Ecto neural progenitor cell (in vitro differentiated cells): ENCODE measurements at places on chromosomes 6 and 20.

- DNase-seq = no peak
These were observed 76.2 kb downstream of the LYRM2 start for GRCh38 chr6:89562093-89562973.

DNA sequence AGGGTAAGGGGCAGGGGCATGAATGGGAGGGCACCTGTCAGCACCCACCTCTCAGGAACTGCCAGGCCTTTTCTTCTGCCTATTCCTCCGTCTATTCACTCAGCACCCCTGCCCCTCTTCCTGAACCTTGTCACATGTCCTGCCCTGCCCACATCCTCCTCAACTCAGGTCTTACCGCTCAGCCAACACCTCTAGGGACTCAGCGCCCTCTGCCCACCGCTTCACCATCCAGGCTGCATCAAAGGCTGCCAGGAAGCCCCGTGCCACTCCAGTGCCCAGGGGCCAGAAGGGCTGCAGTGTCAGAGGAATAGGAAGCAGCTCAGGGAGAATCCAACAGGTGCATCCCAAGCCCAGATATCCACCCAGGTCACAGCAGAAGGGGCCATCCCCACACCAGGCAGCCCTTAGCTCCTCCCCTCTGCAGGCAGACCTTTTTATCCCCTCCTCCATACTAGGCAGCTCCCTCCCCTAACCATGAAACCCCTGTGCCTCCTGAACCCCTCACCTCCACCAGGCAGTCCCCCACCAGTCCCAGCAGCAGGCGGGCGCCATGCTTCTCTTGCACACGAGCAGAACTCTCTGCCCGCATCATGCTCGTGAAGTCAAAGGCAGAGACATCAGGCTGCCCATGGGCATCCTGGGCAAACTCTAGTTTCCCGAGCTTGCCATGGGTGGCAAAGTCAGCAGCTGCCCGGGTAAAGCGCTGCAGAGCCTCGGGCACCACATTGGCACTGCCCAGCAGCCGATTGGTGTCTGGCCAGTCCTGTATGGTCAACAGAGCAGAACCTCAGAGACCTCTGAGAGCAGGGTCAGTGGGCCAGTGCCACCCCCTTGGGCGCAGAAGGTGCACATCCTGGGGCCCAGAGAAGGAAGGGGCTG lies 5.5 kb downstream of the MICAL1 start:
- DNase-seq = no peak

DNA sequence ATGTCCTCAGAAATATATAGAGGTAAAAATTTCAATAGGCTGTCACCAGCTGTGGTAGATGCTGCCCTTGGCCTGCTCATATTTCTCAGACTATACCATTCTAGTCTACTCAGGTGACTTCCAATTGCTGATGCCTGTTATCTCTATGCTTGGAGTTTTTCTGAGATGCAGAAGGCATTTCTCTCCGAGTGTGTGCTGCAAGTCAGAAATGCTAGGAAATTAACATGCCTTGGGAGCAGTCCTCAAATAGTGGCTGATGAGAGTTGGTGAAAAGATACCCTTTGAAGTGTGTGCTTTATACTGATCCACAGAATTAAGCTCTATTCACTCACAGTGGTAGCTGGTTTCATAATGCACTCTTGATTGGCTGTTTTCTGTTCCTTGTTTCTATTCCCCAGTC lies 43.2 kb upstream of the PKIB start:
- no peak for DNase-seq

DNA sequence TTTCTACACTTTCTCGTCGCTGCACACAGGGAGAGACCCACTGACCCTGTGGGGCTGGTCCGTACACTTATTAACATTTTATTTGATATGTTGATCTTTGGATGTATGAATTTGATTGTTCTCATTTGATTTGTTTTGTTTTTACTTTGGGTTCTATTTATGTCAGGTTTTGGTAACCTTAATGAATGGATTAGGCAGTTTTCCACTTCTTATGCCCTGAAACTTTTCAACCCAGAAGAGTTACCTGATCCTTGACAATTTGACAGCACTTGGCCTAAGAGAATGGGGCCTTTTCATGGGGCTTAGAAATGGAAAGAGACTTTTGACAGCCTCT lies 23.6 kb downstream of the GPX6 start:
- DNase-seq = no peak

DNA sequence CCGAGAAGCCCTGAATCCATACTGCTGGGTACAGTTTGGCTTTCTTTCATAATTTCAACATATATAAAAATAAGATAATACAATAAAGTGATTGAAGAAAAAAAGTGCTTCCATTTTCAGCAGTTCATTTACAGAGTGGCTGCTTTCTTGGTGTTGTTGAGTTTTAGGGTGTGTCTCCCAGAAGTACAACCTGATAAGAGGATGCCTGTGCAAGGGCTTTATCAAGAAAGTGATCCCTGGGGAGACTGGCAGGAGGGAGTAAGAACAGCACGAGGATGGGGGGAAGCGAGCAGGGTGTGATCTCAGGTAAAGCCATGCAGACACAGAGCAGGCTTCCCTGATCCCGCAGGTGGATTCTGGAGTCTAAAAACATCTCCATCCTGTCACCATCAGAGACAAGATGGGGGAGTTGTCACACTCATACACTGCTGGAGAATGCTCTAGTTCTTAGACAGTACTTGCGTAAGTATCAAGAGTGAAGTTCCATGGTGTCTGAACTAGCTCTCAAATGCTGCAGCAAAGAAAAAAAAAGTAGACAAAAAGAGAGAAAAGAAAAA lies 395.9 kb downstream of the CDH26 start:
- no peak for DNase-seq

- DNase-seq = no peak
These were observed 39.7 kb downstream of the DLL1 start for GRCh38 chr6:170250981-170251775.

DNA sequence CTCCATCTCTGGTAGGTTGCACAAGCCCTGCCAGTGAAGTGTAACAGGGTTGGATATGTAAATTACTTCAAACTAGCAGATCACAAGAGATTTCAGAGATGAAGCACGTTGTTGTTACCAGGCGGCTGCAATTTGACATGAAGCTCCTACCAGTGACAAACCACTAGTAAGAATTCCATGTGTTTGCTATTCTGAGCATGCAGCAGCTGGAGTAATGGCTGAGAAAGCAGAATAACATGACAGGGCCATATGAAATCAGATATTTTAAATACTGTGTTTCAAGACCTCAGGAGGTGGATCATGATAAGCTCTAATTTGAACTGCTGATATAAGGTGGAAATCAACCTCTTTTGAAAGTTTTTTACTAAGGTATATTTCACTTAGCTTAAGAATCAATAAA lies 11.4 kb downstream of the RIN2 start:
- no peak for DNase-seq

DNA sequence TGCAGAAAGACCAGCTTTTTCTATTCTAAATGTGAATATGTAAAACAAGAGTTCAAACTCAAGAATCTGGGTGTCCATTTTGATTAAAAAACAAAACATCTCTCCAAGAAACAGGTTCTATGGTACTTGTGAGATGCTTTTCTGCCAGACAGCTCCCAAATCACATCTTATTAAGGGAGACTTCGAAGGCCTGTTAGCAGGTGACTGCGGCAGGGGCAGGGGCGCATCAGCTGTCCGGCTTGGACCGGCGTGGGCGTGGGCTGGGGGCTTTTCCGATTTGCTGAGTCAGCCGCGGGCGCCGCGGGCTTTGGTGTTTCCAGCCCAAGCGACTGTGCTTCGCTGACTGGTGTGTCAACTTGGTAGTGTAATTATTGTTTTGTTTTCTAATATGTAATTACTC lies 32.6 kb downstream of the TFAP2A start:
- peak; percentile 63 for DNase-seq

GRCh38 chr6:90097356-90097755 lies 199.3 kb downstream of the BACH2 start:
- no peak for DNase-seq

DNA sequence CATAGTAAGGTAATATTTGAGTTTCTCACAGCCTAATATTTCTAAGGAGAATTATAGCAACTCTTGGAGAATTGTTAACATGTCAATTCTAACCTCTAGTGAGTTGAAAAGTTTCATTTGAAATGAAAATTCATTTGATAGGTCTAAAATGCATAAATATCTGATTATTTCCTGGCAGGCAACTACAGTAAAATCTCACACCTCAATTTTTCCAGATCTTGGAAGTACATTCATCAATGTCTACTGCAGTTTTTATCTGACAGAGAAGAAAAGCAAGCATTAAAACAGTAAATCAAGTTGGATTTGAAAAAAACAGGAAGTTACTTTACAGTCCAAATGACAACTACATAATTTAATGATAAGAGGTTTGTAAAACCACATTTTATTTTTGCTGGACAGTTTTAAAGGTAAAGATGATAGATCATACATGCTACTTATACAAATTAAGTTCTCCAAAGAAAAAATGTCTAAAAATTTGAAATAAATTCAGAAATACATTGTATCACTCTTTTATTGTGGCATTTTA lies 631.3 kb downstream of the EYS start:
- DNase-seq = no peak

- DNase-seq = no peak
These were observed 85.3 kb downstream of the PTPN1 start for GRCh38 chr20:50595433-50595895.

GRCh38 chr20:38658879-38659596 lies 57.4 kb downstream of the ARHGAP40 start:
- peak; percentile 67 for DNase-seq

DNA sequence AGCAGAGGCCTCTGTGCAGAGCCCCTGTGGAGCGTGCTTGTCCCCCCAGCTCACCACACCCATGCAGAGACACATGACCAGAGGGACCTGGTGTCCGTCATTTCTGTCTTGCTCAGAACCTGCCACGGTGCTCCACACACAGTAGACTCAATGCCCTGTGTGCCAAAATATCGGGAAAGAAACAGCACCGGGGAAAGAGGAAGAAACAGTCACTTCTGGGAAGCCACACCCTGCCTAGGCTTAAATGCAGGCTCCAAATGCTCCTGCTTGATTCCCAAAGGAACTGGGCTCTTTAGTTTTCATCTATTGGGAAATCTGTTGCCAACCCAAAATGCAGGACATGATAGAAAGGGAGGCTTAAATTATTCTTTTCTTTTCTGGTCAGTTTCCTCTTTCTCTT lies 503.9 kb downstream of the CD83 start:
- DNase-seq = no peak

DNA sequence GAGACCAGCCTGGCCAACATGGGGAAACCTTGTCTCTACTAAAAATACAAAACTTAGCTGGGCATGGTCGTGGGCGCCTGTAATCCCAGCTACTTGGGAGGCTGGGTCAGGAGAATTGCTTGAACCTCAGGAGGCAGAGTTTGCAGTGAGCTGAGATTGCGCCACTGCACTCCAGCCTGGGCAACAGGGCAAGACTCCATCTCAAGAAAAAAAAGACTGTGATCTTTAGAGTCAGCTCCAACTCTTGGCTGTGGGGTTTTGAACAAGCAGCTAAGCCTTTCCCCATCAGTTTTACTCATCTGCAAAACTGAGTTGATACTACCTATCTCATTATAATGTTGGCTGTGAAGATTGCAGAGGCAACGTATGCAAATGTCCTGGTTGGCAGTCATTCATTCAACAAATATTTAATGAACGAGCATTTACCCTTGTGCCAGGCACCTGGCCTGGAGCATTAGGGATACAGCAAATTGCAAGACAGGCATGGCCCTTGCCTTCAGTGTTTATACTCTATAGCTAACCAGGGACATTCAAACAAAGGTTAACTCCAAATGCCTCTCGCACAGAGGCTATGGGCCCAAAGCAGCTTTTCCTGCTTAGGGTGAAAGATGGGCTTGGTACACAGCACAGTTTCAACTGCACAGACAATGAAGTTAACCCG lies 37.8 kb downstream of the ILRUN start:
- no peak for DNase-seq

GRCh38 chr6:22878324-22878701 lies 308.9 kb downstream of the HDGFL1 start:
- no peak for DNase-seq

- no peak for DNase-seq
These were observed 43.7 kb downstream of the CDC5L start for GRCh38 chr6:44431118-44431725.

- DNase-seq = no peak
These were observed 86.1 kb downstream of the MAP7 start for GRCh38 chr6:136464148-136464547.

DNA sequence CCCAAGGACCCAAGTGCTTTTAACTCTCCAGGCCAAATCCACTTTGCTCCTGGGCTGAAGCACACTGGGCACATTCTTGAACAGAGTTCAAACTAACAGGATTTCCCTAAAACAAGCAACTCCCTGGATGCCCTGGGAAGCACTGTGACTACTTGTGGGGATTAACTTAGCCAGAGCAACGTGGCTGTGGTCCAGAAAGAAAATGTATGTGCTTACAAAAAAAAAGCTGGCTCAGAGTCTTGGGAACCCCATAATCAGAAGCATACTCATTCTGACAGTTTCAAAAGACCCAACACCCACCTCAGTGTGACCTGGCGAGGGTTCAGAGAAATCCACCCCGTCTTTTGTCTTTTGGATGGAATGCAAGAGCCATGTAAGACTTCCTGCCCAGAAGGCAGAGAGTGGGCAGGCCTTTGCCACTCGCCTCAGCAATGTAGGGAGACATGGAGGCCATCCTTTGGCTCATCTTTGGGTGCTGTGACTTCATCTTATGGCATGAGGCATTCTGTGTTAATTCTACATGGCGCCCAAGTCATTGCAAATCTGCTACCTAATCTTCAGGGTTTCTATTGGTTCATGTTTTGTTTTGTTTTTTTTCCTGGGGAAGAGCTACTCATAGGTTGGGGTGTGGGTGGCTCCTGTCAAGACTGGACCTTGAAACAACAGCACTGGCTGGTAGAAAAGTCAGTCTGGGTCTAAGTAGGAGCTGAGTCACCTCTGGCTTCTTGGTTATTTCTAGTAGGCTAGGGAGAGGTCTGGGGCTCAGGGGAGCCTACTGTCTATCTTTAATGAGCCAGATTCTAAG lies 248.6 kb upstream of the SUPT3H start:
- no peak for DNase-seq
